ENCODE measurements at places on chromosomes 12 and 14.

DNA sequence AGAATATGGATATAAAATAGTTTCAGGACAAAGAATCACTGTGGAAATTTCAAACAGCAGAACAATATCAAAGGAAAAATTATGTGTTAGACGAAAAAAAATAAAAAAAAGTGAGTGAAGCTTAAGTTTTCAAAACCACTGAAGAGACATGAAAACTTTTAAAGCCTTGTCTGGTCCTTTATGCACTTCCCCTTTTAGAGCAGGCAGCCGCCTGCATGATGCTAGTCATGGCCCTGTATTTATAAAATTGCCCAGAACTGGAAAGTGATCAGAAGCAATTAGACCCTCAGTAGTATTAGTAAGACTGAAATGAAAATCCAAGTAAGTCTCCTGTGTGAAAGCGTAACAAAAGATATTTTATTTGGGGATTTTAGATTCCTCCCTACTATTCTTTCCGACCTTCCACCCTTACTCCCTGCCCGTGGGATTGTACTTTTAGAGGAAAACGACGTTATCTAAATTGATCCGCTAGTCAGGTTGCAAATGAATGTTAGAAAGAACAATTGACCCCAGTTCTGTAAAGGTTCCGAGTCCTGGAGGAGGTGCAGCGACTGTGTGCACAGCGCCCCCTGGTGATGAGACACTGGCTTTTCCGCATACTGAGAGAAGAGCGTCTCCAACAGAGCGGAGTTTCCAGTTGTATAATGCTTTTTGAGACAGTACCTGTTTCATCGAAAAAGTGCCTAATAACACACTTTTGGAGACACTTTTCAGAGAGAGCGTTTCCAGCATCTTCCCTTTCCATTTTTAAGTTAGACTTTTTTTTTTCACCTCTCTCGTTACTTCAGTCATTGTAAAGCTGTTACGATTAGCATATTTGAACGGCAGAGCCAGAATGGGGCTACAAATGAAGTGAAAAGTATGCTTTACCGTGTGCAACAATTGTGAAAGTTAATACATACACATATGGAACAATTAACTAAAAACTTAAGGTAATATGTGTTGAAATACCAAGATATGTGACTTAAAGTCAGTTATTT, 12.4 kb downstream of the MGST1 start:
- DNase-seq, result peak; percentile 10

- no peak for DNase-seq
Measured at GRCh38 chr14:84017495-84017894, 1512.4 kb upstream of the FLRT2 start.

DNA sequence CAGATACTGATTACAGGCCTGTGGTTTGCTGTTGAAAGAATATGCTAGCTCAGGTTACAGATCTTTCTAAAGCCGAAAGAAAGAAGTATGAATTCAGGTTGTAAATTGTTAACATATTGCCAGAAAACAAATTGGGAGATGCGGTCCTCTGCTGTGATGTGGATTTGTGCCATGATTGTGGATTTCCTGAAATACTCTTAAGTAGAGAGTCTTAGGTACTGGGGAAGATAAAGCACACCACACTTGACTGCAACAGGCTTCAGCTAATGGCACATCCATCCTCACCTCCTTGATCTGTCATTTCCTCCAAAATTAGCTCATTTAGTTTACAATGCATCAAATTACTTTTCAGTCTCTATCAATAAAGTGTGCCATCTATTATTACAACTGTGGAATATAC, 279.2 kb downstream of the SYT1 start:
- no peak for DNase-seq

DNA sequence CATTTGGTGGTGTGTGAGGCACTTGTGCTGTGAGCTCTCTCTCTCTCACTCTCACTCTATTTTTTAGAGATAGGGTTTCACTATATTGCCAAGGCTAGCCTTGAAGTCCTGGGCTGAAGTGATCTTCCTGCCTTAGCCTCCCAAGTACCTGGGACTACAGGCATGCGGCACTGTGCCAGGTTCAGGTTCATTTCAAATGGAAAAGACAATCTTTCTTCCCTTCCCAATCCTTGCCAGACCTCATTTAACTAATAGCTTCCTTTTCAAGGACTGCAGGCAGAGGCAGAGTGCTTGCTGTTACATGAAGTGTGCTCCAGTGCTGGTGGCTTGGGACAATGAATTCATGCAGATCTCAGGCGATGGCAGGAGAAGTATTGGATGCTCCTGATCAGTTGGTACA, 73.2 kb upstream of the BICD1 start:
- DNase-seq, result no peak

GRCh38 chr12:81245907-81246570, 168.2 kb downstream of the ACSS3 start:
- no peak for DNase-seq

- DNase-seq, result no peak
Measured at GRCh38 chr12:103827911-103828391, 13.1 kb downstream of the NT5DC3 start.

DNA sequence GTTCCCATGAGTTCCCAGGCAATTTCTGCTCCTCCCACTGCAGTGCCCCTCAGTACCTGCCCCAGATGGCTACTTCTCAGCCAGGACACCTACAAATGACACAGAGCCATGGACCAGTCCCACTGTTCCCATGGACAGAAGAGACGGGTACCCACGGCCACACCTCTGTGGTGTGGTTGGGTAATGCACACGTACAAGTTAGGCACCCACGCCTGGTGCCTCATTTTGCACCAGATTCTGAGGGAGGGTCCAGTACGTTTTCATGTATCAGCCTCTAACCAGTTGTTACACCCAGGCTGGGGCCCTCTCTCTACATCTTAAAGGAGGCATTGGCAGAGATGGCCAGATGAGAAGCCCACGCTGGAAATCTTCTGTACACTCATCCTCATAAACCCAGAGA, 114.0 kb downstream of the DICER1 start:
- no peak for DNase-seq

GRCh38 chr12:495466-495865, 35.7 kb downstream of the B4GALNT3 start:
- no peak for DNase-seq

- DNase-seq, result no peak
Measured at GRCh38 chr14:50082308-50082742, 34.0 kb downstream of the VCPKMT start.

DNA sequence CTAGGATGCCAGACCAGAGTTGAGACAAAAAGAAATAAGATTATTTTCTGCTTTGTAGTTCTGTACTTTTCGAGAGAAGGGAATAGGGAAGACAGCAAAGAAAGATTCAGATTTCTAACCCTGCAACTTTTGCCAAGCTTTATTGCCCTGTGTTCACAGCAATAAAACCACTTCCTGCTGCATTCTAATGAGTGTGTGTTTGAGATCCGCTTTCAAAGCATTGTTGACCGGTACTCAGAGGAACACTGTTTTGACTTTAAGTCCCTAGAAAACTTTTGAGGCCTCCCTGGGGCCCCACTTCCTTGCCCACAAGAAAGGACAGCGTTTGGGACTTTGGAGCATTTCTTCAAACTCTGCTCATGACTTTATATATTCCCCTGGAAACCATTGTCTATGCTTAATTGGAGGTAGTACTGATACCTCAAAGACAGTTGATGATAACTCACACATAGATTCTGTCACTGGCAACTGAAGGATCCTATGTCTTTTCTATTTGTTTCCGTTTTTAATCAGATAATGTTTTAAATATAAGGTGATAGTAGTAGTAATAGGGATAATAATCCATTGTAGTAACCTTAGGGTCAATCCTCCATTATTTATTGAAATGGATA, 1.3 kb downstream of the RNASE6 start:
- DNase-seq, result no peak

DNA sequence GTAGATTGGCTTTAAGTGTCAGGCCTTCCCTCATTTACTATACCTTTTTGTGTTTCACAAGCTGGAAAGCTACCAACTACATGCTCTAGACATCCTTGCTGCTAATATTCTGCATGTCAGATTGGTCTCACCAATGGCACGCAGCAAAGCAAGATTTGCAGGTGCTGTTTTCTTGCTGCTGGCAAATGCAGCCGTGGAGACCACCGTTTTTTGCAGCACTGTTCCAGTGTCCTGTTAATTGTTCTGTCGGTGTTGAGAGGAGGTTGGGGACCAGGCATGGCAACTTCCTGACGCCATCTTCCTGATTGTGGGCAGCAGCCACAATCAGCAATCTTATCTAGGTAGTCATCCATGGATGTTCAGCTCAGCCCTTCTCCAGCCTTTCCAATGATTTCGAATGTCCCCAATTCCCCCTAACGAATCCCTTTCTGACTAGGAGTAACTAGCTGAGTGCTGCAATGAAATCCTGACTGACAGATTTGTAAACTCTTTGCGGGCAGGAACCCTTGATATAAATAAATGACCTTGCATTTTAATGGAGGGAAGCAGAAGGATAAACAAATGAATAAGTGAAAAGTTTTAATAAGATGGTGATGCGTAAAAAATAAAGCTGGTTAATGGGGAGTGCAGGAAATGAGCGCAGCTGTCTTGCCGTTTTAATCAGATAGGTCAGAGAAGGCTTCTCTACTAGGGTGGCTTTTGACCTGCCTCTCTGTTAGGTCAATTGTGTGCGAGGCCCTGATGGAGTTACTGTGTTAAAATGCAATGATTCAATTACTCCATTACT, 574 bp upstream of the CRADD start:
- DNase-seq, result no peak
